ENCODE measurements at places on chromosomes 7 and 10.

DNA sequence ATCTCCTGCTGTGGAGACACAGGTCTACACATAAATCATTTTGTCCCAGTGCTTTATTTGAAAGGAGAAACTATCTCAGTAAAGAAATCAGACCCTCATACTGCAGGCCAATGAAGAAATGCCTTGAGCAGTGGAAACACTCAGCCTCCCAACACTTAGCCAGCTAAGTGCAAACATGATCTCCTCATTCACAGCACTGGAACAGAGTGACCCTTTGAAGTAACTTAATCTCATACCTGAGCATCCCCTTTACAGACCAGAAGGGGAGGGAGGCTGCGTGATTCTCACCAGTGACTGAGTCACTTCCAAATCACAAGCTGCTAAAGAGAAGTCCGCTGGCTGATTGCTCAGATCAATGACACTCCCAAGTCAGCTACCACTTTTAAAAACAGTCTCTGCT is 4.5 kb downstream of the CHST15 start:
- DNase-seq = no peak

GRCh38 chr7:53311205-53311604 is 275.8 kb downstream of the POM121L12 start:
- DNase-seq = no peak

- DNase-seq = no peak
Measured at GRCh38 chr7:115734641-115735040, 295.9 kb downstream of the TFEC start.

- no peak for DNase-seq
Measured at GRCh38 chr7:80078159-80078731, 56.4 kb upstream of the GNAI1 start.

DNA sequence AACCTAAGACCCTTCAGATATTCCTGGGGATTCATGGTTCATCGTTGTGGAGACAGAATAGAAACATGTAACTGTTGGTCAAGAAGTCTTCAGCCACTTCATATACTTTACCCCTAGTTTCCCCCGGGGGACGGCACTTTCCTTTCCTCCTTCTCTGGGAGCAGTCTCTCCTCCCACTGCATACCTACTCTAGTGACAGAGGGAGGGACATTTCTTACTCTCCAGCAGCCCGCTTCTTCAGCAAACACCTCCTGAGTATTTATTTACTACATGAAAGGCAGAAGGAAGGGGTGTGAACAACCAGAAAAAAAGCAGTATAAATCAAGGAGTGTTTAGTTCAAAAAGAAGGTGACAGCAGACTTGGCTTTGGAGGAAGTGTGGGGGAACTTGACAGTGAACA is 69.0 kb downstream of the LHFPL3 start:
- DNase-seq = no peak

GRCh38 chr7:135822376-135822775 is 73.8 kb upstream of the FAM180A start:
- DNase-seq = no peak

- DNase-seq = peak; percentile 49
Measured at GRCh38 chr7:401495-401894, 111.5 kb downstream of the FOXL3 start.

DNA sequence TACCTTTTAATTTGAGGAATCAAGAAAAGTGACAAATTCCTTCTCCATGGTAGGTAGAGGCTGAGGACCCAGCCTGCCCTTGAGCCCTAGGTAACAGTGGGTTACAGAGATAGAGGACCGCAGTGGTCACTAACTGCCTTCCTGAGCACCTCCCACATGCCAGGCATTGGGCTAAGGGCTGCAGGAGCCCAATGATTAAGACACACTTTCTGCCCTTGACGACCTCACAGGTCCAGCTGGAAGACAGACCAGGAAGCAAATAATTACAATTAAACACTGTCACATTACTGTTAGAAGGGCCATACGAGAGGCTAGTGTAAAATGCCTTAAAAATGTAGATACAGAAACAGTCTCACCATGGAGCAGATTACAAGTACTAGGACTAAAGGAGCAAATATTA is 156.8 kb upstream of the NFE2L3 start:
- no peak for DNase-seq
